ENCODE measurements at places on chromosomes 13 and 19.
A peak's percentile ranks its signal among the peaks of the same experiment; 100 is the strongest.

- no peak for DNase-seq
Observed at GRCh38 chr13:40769970-40770369, 1.0 kb downstream of the MRPS31 start.

DNA sequence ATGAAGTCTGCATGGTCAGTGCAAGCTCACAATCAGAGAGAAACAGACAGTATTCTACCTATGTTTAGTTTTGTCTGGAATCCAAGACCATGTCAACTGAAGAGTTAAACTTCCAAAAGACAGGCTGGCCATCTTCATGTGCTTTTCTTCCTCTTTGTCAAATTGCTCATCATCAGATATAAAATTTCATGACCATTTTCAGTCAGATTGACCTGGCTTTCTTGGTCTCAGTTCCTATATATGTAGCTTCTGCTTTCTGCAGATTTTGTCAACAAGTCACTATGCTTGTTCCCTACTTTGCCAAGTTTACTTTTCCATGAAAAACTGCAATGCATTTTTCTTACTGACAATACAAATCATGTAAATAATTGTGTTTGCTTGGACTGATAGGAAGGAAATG is 13.9 kb downstream of the SLC46A3 start:
- DNase-seq = no peak

- peak; percentile 46 for DNase-seq
Observed at GRCh38 chr19:46574533-46574932, 26.6 kb upstream of the CALM3 start.

DNA sequence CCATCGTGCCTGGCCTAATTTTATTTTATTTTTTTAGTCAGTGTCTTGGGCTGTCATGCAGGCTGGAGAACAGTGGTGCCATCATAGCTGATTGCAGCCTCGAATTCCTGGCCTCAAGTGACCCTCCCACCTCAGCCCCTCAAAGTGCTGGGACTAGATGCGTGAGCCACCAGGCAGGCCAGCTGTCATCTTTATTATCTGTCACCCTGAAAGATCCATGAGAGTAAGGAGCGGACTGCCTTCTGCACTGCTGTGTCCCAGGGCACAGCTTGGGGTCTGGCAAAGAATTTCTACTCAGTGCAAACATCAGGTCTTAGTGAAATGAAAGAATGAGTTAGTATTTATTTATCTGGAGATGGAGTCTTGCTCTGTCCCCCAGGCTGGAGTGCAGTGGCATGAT is 9.5 kb upstream of the TLE5 start:
- DNase-seq = no peak

DNA sequence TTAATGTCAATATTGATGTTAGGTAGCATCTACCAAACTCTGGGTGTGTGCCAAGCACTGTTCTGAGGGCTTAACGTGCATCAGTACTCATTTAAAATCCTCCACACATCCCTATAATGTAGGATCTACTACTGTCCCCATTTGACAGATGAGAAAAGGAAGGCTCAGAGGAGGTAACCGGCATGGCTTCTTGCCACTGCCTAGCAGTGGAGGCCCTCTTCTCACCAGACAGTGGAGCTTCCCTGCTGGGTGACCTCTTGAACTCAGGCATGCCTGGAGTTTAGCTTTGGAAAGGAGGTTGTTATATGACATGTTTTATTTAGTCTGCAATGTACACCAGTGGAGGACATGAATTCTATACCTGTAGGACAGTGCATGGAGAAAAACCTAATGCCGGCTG is 2.1 kb downstream of the SPATA13 start:
- DNase-seq = no peak

DNA sequence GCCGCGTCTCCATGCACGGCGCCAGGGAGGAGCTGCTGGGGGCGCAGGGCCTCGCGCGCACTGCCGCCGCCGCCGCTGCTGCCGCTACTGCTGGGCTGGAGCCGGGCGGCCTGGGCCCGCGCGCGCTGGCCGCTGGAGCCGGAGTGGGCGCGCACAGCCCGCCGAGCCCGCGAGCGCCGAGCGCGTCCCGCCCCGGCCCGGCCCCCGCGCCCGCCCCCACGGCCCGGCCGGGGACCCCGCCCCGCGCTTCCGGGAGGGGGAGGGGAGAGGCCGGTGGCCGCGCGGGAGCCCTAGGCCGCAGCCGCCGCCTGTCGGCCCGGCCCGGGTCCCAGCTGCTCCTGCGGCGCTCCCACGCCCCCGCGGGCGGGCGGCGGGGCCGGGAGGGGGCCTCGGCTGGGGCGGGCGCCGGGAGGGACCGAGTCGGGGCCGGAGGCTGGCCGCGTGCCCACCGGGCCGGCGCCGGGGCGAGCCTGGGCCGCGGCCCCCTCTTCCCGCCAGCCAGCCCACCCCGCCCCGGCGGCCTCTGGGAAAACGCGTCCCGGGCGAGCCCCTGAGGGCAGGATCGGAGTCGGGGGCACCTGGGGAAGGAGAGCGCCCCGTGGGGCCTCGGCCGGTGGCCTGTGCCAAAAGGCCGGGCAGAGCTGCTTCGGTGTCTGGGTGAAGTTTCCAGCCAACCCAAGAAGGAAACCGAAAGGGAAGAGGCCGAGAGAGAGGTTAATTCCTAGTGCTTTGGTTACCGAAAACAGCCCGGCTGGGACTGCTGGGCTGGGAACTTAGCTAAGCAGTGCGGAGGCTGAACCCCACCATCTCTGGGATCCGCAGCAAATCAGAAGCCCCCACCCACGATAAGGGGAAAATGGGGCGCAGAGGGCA is at the start of gene STK24:
Gene STK24 (minus strand): TSS at position 145 of the 873 bp plus-strand sequence. CDS start 321 bp downstream, outside the sequence.
- DNase-seq = no peak

- no peak for DNase-seq
Observed at GRCh38 chr13:110812869-110813645, 99.6 kb downstream of the ING1 start.

DNA sequence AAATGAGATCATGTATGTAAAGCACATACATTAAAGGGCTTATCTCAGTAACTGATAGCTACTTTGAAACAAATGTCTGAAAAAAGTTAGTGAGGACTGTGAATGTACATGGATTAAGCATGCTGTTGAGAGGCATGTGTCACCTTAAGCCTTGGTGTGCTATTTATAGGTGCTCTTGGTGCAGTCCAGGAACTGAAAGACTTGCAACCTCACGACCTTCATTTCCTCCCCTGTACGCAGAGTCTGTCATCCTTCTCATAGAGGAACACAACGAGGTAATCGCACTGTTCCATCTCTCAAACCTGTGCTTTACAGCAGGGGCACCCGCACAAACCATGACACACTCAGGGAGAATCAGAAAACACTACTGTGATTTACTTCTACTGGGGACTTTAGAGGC is 65.6 kb downstream of the UFM1 start:
- peak; percentile 5 for DNase-seq

Measured in naive thymus-derived CD4-positive, alpha-beta T cell (primary cell).